Glutamatergic neuron (in vitro differentiated cells): ENCODE measurements at places on chromosomes 3 and 15.

GRCh38 chr3:133246119-133246518, 153.7 kb upstream of the BFSP2 start:
- no peak for DNase-seq

GRCh38 chr15:85926834-85927233, 132.1 kb upstream of the KLHL25 start:
- DNase-seq: no peak

DNA sequence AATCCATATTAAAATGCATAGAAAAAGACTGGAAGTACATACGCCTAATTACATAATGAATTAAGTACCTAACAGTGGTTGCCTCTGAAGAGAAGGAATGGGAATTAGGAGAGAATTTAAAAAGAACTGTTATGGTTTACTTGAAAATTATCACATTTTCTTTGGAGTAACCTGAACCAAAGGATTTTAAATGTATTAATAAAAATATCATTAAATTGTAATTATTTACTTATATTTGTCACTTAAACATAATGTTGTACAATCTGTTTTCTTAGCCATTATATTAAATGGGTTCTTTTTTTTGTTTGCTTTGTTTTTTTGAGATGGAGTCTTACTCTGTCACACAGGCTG, 114.2 kb upstream of the SLC7A14 start:
- no peak for DNase-seq

- no peak for DNase-seq
These were observed 1092.3 kb downstream of the TUSC7 start for GRCh38 chr3:117801912-117802239.

- no peak for DNase-seq
These were observed 345.4 kb upstream of the SEMA6D start for GRCh38 chr15:47371939-47372338.

DNA sequence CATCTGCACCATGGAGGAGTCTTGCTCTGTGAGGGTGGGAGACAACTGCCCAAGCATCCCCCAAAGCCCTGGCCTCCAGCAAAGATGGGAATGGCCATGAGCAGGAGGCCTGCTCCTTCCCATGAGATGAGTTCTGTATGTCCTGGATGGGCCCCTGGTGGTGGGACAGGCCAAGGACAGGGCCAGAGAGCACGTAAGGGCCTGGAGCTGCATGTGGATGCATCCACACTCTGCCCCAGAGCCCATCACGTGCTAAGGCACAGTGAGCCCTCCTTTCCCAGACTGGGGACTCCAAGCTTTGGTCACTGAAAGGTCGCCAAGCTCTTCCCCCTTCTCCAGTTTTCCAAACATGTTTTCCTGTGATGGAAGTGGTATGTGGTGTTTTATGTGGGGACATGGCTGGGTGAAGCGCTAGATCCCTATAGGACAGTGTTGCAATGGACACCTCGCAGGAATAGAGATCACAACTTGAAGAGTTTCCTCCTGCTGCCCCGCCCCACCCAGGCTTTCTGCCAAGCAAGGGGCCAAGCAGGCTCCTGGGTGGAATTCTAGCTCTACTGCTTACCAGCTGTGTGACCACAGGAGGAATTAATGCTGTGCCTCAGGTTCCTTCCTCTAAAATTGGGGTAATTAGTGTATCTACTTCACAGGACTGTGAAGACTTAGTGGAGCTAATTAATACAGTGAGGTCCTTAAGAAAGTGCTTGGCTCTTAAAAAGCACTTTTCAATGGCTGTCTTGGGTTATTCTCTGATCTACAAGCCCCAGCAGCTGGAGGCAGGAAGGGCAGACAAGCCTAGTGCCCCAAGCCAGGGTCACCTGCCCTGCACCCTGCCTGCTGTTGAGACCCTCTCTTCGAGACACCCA, 106.4 kb upstream of the RPL32 start:
- no peak for DNase-seq

- DNase-seq: no peak
These were observed 564.5 kb upstream of the ADAMTS9 start for GRCh38 chr3:65252266-65252665.

GRCh38 chr3:86954747-86955146, 36.2 kb downstream of the VGLL3 start:
- DNase-seq: no peak

GRCh38 chr3:143601723-143602484, 246.4 kb downstream of the SLC9A9 start:
- DNase-seq: no peak

GRCh38 chr15:41825572-41826535, 2.0 kb upstream of the JMJD7 start:
- no peak for DNase-seq

GRCh38 chr3:159029306-159030026, 227.6 kb downstream of the MFSD1 start:
- no peak for DNase-seq

- no peak for DNase-seq
These were observed 30.2 kb upstream of the ZNF609 start for GRCh38 chr15:64430000-64430735.

DNA sequence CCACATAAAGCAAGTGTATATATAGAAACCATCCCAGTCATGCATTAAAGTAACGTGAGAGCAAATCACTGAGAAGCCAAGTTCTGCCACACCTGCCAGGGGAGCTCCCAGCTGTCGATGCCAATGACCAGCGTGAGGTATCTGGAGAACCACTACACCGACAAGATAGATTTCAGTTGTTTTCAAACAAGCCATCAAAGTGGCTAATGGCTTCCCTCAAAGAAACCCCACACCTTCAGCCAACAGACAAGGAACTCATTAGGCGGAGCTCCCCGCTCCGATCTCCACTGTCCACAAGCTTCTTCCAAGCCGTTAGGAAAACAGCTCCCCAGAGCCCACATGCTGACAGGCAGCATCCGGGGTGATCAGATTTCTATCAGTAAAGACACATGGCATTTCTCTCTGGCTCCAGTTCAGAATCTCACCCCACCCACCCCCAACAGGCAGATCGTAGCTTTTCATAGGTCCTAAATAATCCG, 54.2 kb upstream of the SPATA12 start:
- DNase-seq: no peak

DNA sequence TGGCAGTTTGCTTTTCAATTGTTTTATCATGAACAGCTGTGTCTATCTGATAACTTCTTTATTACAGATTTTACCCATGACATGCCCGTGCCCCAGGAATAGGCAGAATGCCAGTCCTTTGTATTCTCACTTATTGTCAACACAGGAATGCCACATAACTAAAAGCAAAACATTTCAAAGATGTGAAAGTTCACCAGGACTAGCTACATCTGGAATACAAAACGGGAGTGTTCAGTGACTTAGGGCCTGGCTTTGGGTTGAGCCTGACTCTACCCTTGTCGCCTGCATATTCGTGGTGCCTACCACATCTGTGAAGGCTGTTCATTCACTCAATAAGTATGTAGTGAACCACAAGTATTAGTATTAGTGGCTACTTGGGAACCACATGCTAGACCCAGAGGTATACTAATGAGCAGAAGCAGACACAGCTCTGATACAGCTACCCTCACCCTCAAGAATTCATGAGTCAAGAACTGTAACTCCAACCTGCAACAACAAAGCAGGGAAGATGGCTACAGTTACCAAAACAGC, 2.9 kb downstream of the TNFSF10 start:
- DNase-seq: no peak

DNA sequence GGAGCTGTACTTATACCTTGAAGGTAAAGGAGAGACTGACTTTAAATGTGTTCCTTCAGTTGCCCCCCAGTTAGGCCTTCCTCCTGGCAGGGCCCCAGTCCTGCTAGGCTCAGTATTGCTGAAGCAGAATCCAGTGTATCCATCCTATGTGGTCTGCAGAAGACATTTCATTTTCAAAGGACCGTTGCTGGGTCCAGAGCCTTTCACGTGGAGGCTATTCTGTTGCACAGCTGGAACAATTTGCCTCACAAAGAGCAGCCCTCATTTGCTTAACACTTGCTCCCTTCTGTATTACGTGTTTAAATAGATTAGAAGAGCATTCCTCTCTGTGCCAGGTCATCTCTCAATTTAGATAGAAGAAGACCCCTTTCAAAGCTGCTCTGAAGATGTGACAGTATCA, 78.9 kb upstream of the CFAP20DC start:
- no peak for DNase-seq

DNA sequence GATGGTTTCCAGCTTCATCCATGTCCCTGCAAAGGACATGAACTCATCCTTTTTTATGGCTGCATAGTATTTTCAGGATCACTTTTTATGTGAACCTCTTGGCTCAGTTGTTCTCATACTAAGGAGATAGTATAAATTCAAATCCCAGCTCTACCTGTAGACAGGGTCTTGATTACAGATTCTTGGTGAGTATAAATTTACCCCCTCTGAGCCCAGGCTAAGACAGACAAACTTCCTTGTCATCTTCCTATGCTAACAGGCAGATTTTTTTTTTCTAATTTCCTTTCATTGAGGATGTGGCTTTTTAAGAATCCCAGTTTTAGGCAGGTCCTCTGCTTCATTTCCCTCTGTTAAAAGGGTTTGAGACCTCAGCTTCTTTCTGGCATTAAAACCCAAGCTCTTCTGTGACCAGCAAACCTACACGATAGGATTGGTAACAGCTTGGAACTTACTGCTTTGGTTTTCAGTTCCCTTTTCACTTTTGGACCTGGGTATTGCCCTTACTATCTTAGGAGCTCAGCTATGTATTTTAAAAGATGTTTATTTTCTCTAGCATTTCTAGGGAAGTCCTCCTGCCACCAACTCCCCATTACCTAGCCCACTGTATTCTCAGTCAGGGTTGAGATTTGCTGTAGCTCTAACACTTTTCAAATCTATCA, 72.5 kb downstream of the VPS8 start:
- DNase-seq: no peak

DNA sequence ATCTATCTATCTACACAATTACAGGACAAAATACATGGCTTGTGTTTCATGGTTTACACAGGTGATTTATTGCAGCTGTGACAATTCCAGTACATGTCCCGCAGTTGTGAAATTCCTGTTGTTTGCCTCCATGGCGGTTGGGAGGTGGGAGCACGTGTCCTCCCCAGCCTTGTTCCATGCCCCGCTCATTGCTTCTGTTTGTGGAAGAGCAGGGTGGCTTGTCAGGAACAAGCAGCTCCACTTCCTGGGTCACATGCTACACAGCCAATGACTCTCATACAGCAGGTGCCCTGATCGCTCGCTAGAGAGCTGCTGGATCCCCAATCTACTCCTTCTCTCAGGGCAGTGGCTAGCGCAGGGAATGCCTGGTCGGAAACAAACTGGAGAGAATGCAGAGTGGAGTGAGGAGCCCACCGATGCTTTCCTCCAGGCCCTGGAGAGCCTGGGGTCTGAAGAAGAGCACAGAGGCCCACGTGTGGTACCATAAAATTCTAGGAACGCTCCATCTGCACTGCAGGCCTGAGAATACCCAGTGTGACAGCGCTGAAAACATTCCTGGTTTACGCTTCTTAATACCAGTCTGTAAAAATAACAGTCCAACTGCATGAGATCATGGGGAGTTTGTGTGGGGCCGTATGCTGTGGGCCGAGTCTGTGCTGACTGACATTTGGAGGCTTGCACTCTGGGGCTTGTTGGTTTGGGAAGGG, 270.6 kb upstream of the RGMA start:
- DNase-seq: no peak

- no peak for DNase-seq
These were observed 113.9 kb downstream of the TLE3 start for GRCh38 chr15:69983696-69984265.

GRCh38 chr3:148211725-148212124, 486.0 kb upstream of the AGTR1 start:
- DNase-seq: no peak
